ENCODE measurements at places on chromosomes 13 and 19. TPM values are rescaled to one million over a fixed set of nuclear protein-coding genes. Genes with fewer than 3 reads are reported as not detected.

The RPL18 gene
- 4,393 TPM for polyA plus RNA-seq

The PROZ gene
- not detected for polyA plus RNA-seq

DNA sequence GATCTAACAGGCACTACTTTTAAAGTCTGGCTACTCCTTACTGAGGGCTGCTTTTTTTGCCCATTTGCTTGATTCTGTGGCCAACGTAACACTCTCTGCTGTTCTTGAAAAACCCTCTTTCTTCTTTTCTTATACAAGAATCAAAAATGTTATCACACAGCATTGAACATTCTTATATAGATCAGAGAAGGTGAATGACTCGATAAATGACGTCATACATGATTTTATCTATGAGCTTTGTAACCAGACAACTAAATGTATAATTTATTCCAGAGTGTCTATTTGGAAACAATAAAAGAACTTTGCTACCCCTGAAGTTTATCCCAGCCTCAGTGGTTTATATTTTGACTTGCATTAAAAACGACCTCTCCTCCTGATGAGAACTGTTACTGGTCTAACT, 12.4 kb downstream of the RFX2 start:
- H3K36me3 ChIP-seq, result no peaks in the 10 kb centered on the region
- peaks cover 11% of the 10 kb centered on the region for H3K4me1 ChIP-seq
- no peaks in the 10 kb centered on the region for H3K27me3 ChIP-seq
- DNase-seq, result no peak

The TSKS gene
- 0.18 TPM for polyA plus RNA-seq

GRCh38 chr13:91313581-91313980, 33.9 kb upstream of the MIR17HG start:
- no peak for DNase-seq
- H3K27ac ChIP-seq, result no peak overlapping the region
- H3K36me3 ChIP-seq, result no peaks in the 10 kb centered on the region
- no peak overlapping the region for H3K4me3 ChIP-seq

The NCAN gene
- 0.01 TPM for polyA plus RNA-seq
